ENCODE measurements at places on chromosomes 6 and 20.

- no peak for DNase-seq
- peak overlapping the region; percentile 91 for H3K27ac ChIP-seq
- peak overlapping the region; percentile 32 for H3K4me3 ChIP-seq
- H3K27me3 ChIP-seq = no peaks in the 10 kb centered on the region
- peaks cover 100% of the 10 kb centered on the region for H3K36me3 ChIP-seq
- H3K4me1 ChIP-seq = peaks cover 22% of the 10 kb centered on the region
Measured at GRCh38 chr6:158766621-158767455, 52.3 kb downstream of the EZR start.

DNA sequence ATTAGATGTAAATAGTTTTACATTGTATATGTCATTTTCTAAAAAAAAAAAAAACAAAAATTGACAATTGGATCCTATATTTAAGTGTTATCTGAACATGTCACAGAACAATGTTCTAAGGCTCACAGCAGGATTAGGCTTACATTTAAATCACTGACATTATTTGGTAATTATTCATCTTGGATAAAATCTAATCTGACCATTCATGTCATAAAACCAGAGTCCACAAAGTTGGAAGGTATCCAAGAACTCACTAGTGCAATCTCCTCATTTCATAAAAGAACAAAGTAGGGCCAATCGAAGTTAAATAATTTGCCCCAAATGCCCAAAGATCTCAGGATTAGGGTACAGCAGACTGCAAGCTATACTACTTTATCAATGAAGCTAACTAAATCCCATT is 73.0 kb downstream of the PDSS2 start:
- H3K4me1 ChIP-seq = peaks cover 16% of the 10 kb centered on the region
- H3K36me3 ChIP-seq = peaks cover 21% of the 10 kb centered on the region
- no peak for DNase-seq
- H3K27me3 ChIP-seq = no peaks in the 10 kb centered on the region
- no peak overlapping the region for H3K4me3 ChIP-seq

DNA sequence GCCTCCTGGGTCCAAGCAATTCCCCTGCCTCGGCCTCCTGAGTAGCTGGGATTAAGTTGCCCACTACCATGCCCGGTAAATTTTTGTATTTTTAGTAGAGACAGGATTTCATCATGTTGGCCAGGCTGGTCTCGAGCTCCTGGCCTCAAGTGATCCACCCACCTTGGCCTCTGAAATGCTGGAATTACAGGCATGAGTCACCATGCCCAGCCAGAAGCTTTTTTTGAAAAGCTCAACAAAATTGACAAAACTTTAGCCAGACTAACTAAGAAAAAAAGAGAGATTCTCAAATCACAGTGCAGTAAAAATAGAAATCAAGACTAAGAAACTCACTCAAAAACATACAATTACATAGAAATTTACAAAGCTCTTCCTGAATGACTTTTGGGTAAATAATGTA is 420.6 kb downstream of the COL12A1 start:
- H3K27ac ChIP-seq = no peak overlapping the region
- no peaks in the 10 kb centered on the region for H3K36me3 ChIP-seq
- H3K27me3 ChIP-seq = no peaks in the 10 kb centered on the region
- no peak for DNase-seq

GRCh38 chr6:137699031-137699683 is 167.9 kb upstream of the TNFAIP3 start:
- H3K4me1 ChIP-seq = peaks cover 69% of the 10 kb centered on the region
- peak overlapping the region; percentile 60 for H3K4me3 ChIP-seq
- peak; percentile 71 for DNase-seq
- H3K36me3 ChIP-seq = no peaks in the 10 kb centered on the region
- H3K27me3 ChIP-seq = peaks cover 7% of the 10 kb centered on the region
- H3K27ac ChIP-seq = peak overlapping the region; percentile 99

DNA sequence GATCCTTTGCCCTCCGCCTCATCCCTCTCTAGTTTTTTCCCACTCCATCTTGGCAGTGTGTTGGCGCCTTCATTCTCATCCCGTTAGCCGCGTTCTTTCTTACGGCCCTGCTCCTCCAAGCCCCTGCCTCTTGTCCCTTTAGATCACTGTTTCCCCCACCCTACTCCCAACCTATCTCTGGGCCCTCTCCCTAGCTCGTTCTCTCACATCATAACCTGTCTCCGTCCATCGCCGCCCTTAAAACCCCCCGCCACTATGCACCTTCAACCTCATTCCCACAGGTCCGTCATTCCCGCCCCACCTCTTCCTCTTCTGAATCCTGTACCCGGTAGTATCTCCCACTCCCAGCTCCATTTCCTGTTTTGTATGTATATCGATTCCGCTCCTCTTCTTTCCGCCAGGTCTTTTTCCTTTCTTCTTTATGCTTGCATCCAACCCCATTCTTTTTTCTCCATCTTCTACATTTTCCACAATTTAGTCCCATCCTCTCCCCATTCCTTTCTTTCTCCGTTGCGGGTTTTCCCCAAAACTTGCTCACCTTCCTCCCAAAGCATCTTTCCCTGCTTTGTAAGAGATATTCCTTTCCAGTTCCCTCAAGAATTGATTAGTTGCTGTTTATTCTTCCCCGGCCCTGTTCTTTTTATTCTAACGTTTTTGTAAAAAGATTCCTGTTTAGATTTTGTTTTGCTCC is 671 bp downstream of the EFHC1 start:
- peaks cover 14% of the 10 kb centered on the region for H3K4me1 ChIP-seq
- H3K27ac ChIP-seq = no peak overlapping the region
- peaks cover 2% of the 10 kb centered on the region for H3K36me3 ChIP-seq

DNA sequence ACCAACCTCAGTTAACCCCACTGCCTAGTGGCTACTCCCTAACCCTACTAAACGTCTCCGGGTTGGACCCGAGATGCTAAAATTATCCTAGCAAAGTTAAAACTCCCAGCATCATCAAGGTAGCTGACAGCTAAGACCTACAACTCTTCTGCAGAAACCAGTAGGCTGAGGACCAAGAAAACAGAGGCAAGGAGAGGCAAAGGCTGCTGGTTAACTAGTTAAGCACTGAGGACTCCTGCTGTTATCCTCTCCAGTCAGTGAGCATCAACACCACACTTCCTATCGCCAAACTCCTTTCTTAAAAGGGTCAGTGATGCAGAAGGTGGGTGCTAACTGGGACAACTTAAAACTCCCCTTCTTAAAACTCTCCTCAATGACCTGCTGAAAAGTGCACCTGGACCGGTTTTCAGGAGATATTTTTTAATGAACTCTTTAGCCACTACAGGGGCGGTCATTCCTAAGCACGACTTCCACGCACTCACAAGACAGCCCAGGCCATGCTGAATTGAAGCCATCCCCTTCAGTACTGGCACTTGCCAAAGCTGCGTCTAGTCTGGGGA is 1.7 kb downstream of the TRERF1 start:
- H3K4me3 ChIP-seq = peak overlapping the region; percentile 96
- H3K27ac ChIP-seq = peak overlapping the region; percentile 93
- no peak for DNase-seq
- H3K27me3 ChIP-seq = peaks cover 10% of the 10 kb centered on the region
- peaks cover 67% of the 10 kb centered on the region for H3K4me1 ChIP-seq
- peaks cover 46% of the 10 kb centered on the region for H3K36me3 ChIP-seq

GRCh38 chr6:157235600-157236039 is 87.7 kb downstream of the TMEM242 start:
- no peaks in the 10 kb centered on the region for H3K36me3 ChIP-seq
- H3K4me3 ChIP-seq = peak overlapping the region; percentile 82
- H3K27me3 ChIP-seq = peaks cover 60% of the 10 kb centered on the region
- H3K4me1 ChIP-seq = peaks cover 24% of the 10 kb centered on the region
- no peak overlapping the region for H3K27ac ChIP-seq

- no peaks in the 10 kb centered on the region for H3K4me1 ChIP-seq
- H3K4me3 ChIP-seq = no peak overlapping the region
- no peaks in the 10 kb centered on the region for H3K36me3 ChIP-seq
- H3K27ac ChIP-seq = no peak overlapping the region
Measured at GRCh38 chr6:4560221-4561077, 215.8 kb upstream of the CDYL start.

DNA sequence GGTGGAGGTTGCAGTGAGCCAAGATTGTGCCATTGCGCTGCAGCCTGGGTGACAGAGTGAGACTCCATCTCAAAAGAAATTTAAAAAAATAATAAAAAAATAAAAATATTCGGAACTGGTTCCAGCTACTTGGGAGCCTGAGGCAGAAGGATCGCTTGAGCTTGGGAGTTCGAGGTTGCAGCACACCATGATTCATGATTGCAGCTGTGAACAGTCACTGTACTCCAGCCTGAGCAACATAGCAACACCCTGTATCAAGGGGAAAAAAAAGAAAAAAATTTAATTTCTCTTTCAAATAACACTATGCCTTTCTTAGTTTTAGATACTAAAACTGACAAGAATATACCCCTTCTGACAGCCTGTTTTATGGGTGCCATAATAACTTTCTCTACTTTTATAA is 10.5 kb downstream of the KDM1B start:
- no peak overlapping the region for H3K4me3 ChIP-seq
- no peaks in the 10 kb centered on the region for H3K27me3 ChIP-seq

- H3K4me3 ChIP-seq = no peak within 1 kb of the TSS
- peak; percentile 28 for DNase-seq
- no peaks in the 10 kb centered on the region for H3K36me3 ChIP-seq
- H3K27ac ChIP-seq = no peak within 1 kb of the TSS
Measured at GRCh38 chr6:114342826-114343781, at the start of gene HS3ST5. Gene HS3ST5 (minus strand): TSS chr6:114343023. CDS start chr6:114062845, 280,178 bp downstream.

DNA sequence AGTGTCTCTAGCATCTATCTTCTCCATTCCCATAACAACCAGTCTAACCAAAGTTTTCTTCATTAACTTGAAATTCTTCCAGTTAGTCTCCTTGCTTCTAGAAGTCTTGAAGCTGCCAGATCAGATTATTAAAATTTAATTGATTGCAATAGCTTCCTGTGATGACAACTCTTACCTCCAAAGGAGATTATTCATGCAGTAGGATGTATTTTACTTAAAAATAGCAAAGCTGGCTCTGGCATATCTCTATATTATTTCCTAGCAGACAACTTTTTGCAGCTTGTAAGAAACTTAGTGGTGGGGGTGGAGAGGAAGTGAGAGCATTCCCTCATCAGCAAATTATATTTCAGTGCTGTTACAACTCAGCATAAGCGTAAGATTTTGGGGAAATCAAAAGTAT is 290.4 kb downstream of the GRIK2 start:
- no peaks in the 10 kb centered on the region for H3K36me3 ChIP-seq
- H3K27me3 ChIP-seq = no peaks in the 10 kb centered on the region
- DNase-seq = no peak
- no peak overlapping the region for H3K27ac ChIP-seq

DNA sequence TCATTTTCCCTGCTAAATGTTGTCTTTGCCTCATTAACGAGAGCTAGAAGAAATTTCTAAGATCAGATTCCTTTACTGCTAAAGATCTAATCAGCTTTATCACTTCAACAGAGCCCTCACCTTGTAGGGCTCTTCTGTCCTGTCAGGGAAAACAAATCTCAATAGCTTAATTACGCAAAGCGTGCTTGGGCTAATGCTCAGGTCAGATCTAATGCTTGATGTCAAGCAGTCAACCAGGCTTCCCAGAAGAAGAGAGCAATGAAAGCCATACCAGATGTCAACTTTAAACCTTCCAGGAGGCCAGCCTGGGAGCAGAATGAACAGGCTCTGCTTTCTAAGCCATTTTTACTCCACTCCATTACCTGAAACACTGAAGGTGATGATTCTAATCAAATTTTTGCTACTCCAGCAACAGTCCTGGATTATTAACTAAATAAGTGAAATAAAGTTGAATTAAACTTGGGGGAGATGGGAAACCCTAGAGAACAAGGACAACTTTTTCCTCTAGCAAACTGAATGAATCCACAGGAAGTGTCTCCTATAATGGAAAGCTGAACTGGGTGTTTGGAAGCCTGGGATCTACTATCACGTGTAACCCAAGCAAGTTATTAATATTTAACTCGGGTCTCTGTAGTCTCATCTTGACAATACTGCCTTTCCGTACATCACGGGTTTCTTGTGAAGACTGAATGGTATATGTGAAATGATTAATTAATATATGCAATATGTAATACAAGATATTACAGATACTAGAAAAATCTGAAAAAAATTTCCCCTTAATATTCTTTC is 273.7 kb downstream of the PTPRK start:
- H3K27ac ChIP-seq = no peak overlapping the region
- peaks cover 22% of the 10 kb centered on the region for H3K4me1 ChIP-seq
- no peak for DNase-seq

DNA sequence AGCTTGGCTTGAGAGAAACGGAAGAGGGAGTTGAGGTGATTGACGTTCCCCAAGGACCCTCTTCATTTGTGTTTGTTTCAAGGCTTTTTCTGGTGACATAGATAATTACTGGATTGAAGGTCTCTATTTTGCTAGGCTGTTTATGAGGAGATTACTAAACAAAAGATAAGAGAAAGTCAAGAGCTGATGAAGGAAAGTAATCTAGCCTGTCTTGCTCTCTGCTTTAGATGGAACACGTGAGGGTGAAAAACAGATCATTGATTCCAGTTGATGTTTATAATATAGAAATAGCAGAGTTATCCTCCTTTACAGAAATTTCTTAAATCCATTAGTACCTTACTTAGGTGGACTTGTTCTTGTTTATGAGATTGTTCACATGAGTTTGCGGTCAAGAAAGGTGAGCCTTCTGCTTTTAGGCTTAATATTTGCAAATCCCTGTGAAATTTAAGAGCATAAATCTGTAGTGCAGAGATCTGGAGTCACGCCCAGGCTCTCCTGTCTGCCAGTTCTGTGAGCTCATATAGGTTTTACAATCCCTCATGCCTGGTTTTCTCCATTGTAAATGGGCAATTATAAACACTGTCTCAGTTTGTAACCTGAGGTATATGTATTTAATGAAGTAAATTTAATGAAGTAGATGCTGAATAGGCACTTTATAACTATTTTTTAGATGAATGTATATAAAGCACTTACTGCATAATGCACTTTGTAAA is 272.8 kb downstream of the NKAIN2 start:
- no peaks in the 10 kb centered on the region for H3K36me3 ChIP-seq
- no peak for DNase-seq
- H3K4me1 ChIP-seq = no peaks in the 10 kb centered on the region

DNA sequence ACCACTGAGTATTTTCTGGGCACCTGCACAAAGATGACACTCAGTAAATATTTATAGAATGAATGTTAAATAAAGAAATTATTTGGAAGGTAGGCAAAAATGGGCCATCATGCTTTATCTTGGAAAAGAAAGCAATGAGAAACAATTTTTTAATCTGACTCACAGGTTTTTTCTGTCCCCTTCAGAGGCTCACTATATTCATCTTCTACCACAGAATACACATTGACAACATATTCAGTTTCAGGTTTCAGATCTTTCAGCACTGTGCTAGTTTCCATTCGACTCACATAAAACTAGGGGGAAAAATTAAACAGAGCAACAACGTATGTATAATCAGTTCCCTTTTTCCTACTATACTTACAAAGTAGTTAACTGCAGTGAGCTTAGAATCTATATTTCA is 58.3 kb downstream of the COL12A1 start:
- no peak overlapping the region for H3K27ac ChIP-seq

- no peak overlapping the region for H3K4me3 ChIP-seq
- no peaks in the 10 kb centered on the region for H3K4me1 ChIP-seq
- no peak for DNase-seq
- no peaks in the 10 kb centered on the region for H3K27me3 ChIP-seq
Measured at GRCh38 chr6:143958839-143959399, 49.1 kb downstream of the PLAGL1 start.

All from activated T-cell treated with anti-CD3 and anti-CD28 coated beads, Interleukin-2, amount 50 U/mL, for 24 hours (primary cell).